ENCODE measurements at places on chromosomes 5 and 9.

DNA sequence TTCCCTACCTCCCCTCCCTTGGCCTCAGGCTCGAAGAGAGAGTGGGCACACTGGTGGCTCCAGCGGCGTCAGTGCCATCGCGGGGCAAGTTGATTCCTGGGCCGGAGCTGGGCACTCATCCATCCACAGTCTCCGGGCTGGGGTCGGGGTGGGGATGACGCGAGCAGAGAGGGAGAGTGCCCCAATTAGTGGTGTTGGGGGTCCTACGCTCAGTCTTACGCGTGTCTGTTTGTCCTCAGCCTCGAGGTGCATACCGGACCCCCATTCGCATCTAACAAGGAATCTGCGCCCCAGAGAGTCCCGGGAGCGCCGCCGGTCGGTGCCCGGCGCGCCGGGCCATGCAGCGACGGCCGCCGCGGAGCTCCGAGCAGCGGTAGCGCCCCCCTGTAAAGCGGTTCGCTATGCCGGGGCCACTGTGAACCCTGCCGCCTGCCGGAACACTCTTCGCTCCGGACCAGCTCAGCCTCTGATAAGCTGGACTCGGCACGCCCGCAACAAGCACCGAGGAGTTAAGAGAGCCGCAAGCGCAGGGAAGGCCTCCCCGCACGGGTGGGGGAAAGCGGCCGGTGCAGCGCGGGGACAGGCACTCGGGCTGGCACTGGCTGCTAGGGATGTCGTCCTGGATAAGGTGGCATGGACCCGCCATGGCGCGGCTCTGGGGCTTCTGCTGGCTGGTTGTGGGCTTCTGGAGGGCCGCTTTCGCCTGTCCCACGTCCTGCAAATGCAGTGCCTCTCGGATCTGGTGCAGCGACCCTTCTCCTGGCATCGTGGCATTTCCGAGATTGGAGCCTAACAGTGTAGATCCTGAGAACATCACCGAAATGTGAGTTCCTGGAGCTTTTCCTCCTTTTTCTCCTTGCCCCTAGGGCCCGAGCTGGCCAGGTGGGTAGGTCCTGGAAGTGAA, 861 bp downstream of the NTRK2 start:
- no peak for DNase-seq

DNA sequence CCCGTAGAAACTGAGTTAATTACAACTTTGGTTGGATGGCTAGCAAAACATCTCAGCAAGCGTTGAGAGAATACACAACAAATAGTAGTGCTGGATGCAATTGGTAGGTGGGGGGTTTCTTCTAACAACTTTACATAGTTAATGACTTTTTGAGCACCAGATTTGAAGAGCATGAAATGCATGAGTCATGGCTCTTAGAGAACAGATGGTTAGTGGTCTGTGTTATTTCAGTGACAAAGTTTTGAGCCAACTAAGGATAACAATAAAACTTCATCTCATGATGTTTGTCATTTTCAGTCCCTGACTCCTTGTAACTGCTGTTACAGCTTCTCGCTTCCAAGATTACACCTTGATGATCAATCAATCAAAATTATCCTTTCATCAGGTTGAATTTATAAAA, 399.0 kb upstream of the BRINP1 start:
- no peak for DNase-seq

DNA sequence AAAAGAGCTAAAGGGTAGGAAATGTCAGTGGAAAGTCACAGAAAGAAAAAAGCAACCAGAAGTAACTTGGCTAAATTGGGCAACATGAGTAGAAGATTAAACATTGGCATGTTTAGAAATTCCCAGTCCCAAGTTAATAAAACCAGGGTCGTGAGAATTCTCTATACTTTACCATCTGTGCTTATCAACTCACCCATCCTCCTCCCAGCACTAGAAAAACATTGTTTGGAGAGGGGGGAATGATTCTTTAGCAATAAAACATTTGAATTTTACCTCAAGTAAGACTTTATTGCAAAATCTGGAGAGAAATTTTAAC, 79.6 kb downstream of the PRKACG start:
- no peak for DNase-seq

DNA sequence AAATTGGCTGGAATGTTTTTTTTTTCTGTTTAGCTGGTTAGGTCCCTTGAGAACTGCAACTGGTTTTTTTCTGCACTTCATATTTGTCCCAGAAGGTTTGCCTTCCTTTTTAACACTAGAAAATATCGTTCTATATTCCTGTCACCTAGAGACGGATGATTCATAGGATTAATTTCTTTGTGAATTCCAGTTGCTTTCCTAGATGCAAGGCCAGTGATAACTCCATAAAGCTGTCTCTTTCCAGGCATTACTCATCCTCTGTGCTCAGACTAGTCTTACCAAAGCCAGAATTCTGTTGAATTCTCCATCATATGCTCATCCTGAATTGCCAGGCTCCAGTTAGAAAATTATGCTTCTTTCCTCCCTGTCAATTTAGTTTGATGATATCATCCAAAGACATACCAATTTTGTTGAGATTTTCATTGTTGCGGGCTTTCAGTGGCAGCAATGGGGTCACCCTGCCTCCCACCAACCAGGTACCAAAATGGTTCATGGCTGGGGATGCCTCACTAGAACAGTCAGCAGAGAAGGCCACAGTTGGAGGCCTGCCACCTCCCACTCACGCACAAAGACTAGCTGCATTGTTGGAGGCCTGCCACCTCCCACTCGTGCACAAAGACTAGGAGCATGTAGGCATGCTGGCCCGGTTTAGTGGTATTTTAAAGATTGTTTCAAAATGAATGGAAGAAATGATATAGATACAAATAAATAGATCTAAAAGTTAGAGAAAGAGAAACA, 8.5 kb downstream of the BAAT start:
- DNase-seq: no peak

- no peak for DNase-seq
Measured at GRCh38 chr5:27474047-27474309, 435.6 kb upstream of the CDH9 start.

GRCh38 chr9:16417161-16417560, 453.3 kb downstream of the BNC2 start:
- DNase-seq: no peak

DNA sequence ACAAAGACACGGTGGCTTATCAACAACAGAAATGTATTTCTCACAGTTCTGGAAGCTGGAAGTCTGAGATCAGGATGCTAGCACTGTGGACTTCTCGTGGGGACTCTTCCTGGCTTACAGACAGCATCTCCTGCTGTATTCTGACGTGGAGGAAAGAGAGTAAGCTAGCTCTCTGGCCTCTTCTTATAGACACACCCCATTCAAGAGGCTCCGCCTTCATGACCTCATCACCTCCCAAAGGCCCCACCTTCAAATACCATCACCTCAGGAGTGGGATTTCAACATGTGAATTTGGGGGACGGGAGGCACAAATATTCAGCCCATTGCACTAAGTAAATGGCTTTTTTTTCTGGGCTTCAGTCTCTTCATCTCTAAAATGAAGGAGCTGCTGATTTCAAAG, 27.6 kb downstream of the KCNMB1 start:
- no peak for DNase-seq

GRCh38 chr9:69746859-69747560, 12.8 kb downstream of the PTAR1 start:
- DNase-seq: no peak

- no peak for DNase-seq
Measured at GRCh38 chr9:93577975-93578682, 1.7 kb downstream of the PHF2 start.

GRCh38 chr9:5714501-5715401, 85.8 kb downstream of the RIC1 start:
- DNase-seq: no peak

DNA sequence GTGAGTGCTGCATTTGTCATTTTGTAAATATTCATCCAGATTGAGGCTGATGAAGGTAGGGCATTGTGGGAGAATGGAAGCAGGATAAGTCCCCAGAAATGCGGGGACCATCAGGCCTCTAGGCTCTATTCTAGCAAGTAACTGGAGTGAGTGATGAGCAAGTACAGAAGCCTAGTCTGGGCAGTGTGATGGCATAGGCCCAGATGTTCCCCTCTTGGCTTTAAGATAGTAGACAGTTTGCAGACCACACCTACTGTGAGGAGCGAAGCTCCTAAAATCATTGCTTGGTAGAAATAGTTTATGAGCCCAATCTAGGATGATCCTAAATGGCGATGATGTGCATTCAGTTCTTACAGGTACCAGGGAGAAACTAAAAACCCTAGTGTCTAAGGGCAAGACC, 24.3 kb downstream of the NDFIP1 start:
- DNase-seq: no peak

DNA sequence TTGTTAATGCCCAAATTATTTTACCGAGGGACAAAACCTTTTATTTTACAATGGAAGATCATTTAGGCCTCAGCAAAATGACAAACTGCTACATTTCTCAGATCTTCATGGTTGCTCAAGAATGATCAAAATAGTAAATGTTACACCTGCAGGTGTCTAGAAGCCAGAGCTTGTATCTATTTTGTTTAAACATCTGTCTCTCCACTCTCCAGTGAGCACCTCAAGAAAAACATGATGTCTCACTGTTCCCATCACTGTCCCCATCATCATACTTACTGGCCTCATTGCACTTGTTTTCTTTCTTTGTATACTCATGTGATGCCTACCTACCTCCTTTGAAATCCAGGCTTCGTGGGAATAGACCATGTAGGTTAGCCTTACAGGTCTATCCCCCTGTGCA, 149.6 kb downstream of the TTLL11 start:
- no peak for DNase-seq

GRCh38 chr5:180328296-180329137, 24.6 kb downstream of the GFPT2 start:
- no peak for DNase-seq

- no peak for DNase-seq
Measured at GRCh38 chr9:107636571-107637381, 147.2 kb upstream of the KLF4 start.

DNA sequence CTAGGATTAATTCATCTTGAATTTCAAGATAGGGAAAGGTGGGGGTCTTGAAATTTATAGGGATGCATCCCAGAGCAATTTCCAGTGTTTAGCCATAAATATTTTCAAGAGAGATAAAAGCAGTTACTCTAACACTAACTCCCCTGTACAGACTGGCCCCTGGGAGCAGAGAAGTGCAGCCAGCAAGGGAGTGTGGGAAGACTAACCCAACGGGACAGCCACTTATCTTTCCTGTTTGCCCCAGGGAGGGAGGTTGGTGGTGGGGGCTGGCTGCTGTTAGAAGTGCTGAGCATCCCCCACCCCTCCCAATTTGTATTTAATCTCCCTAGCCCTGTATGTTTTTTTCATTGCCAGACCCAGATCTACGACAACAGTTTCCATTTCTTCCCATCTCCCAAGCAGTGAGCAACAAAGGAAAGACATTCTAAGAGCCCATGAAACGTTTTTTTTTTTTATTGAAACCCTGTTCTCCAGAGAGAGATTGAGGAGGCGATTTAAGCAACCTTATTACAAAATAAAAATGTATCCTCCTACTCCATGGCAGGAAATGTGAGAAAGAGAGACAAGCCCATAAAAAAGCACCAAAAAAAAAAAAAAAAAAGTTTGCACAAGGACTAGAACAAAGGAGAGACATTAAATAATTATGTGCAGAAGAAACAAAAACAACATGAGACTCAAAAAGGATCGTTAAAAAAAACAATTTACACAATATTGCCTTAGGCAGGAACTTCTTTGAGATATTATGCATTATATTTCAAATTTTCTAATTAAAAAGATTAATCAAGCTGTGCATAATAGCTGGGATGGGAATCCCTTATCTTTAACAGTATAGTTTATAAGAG, 343.4 kb downstream of the ARHGEF28 start:
- DNase-seq: no peak

DNA sequence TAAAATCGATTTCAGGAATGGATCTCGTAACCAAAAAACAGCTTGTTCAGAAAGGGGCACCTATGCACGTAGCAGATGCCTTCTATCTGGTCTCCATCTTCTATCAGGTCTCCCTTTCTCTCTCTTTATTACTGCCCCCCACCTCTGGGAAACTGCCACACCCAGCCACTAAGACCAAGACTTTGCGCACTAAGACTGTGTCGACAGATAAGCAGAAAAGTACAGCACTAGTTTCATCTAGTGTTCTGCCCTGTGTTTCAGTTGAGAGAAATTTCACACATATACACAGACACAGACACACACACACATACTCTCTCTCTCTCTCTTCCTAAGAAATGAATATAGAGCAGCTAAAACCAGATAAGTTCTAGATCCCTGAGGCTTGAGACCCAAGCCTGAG, 210.1 kb upstream of the MAP3K1 start:
- no peak for DNase-seq

DNA sequence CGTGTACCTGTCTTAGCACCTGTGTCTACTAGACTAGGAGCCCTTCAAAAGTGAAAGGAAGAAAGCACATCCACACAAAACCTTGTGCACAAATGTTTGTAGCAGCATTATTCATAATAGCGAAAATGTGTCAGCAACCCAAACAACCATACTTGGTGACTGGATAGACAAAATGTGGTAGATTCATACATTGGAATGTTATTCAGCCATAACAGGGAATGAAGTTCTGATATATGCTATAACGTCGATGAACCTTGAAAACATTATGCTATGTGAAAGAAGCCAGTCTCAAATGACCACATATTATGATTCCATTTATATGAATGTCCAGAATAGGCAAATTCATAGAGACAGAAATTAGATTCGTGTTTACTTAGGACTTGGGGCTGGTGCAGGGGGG, 57.8 kb upstream of the LARP1 start:
- no peak for DNase-seq

GRCh38 chr5:158807-159447, 32.4 kb upstream of the LRRC14B start:
- DNase-seq: no peak

DNA sequence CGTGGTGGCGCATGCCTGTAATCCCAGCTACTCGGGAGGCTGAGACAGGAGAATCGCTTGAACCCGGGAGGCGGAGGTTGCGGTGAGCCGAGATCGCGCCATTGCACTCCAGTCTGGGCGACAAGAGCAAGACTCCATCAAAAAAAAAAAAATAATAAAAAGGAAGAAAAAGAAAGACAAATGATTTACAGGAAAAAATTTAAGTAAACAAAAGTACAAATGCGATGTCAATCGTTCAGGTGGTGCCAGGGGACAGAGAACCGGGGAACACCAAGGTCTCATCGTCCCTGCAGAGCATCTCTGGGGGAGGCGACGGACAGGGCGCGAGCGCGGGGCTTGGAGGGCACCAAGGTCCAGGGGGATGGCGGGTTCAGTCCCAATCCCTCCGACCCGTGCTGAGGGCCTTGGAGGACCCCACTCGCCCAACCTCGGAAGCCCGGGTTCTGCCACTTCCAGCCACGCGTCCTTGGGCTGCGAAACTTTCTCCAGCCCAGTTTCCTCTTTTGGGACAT, 607 bp upstream of the HNRNPAB start:
- no peak for DNase-seq

GRCh38 chr5:136776022-136776927, 410.9 kb upstream of the TRPC7 start:
- DNase-seq: no peak

- no peak for DNase-seq
Measured at GRCh38 chr5:100464418-100464817, 70.8 kb upstream of the FAM174A start.

- DNase-seq: no peak
Measured at GRCh38 chr5:54985301-54986268, at the start of gene ESM1. ESM1 (minus strand) TSS chr5:54985593; CDS start chr5:54985517, 76 bp downstream.

DNA sequence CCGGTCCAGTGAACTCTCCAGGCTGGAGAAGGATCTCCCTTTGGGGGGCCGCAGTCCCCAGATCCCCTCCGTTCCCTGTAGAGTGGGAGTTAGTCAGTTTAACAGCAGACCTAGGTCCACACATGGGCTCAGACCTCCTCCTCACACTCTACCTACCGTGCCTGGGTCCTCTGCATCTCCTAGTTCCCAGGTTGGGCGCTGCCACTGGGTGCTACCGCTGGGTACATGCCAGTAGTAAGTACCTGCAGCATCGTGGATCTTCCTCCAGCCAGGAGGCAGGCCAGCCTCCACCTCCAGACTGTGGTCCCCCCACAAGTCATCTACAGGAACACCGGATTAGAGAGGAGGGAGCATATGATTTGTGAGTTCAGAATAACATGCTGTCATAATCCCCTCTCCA, 802 bp downstream of the APBB3 start:
- no peak for DNase-seq

All from GOT3 (cell line).